ENCODE measurements at places on chromosomes 1 and 21.

DNA sequence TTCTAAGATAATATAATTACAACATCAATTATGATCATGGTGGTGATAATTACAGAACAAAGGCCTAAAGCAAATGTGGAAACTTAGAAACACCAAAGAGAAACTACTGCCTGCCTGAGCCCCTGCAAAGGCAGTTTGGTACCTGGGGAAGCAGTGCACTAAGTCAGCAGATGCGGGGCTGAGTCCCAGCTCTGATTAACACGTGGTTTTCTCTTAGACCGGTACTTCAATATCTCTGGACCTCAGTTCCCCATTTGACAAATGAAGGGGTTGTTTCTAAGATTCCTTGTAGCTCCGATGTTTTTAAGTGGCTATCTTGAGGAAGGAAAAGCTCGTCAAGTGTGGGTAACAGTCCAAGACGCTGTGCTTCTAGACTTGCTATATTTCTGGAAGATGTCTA, 16.7 kb upstream of the PLEKHA6 start:
- no peak for DNase-seq

GRCh38 chr1:198318085-198318484, 161.3 kb downstream of the NEK7 start:
- no peak for DNase-seq

GRCh38 chr1:82110366-82111254, 309.9 kb downstream of the ADGRL2 start:
- no peak for DNase-seq

DNA sequence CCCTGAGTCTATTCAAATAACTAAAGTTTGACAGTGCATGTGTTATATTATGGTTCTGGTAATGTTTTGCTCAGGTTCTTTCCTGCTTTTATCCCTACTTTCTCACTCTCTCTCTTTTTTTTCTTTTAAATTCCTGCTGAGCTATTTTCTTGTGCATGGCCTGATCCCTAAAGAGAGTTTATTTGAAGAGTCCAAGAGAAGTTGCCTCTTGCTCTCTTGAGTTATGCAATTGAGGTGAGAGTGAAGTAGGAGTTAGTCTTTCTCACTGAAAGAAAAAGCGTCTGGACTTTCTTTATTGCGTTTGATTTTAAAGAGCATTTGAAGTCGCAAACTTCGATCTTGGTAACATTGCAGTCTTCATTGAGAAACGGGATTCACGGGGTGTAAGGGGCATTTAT, 136.2 kb upstream of the RAVER2 start:
- no peak for DNase-seq

GRCh38 chr1:85397490-85398032, 67.4 kb downstream of the DDAH1 start:
- DNase-seq: no peak

GRCh38 chr1:231757101-231757404, 130.5 kb downstream of the DISC1 start:
- no peak for DNase-seq

DNA sequence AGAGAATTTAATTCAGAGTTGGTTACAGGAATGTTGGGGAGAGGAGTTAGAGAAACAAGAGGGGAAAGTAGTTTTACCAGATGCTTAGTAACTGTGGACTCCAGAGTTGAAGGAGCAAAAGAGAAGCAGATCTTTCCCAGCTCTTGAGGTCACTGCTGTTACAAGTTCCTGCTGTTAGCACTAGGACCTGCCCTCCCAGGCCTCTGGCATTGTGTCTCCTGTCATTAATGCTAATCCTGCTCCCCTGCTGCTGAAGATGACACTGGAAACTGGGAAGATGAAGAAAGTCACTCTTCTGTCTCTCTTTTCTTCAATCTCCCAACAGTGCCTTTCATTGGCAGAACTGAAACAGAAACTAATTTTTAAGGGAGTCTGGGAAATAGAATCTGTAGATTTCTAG, 845.6 kb downstream of the ADGRL2 start:
- DNase-seq: no peak

DNA sequence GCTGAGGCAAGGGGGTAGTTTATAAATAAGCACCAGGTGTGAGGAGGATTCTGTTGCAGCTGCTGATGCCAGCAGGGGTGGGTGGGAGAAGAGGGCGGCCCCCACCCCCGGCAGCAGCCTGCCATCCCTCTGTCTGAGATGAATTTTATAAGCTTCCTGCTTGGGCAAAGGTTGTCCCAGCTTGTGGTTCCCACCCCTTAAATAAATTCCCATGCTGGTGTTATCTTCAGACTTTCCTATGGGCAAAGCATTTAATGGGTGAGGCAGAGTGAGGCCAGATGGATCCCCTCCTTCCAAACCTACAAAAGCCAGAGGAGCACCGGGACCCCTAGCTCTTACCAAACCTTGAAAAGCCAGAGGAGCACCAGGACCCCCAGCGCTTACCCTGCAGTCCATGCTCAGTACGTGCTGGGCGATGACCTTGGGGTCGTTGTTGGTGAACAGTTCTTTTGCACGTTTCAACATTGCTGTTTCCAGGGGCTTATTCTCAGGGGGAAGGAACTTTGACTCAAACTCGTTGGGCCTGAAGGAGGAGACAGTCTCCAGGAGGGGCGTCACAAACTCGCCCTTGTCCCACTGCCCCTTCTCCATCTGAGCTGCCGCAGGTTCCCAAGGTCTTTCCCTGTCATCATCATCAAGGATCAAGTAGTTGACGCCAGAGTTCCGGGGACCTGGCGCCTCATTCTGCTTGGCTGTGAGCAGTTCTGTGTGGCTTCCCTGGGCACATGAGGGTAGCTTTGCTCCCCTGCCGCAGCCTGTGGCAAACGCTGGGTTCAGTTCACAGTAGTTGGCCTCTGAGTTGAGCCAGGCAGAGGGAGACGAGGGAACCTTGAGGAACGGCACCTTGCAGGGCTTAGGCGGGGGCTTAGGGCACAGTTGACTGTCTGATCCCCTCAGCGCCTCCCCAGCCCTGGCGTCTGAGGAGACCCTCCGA, 99.5 kb downstream of the BCAR3 start:
- DNase-seq: no peak

DNA sequence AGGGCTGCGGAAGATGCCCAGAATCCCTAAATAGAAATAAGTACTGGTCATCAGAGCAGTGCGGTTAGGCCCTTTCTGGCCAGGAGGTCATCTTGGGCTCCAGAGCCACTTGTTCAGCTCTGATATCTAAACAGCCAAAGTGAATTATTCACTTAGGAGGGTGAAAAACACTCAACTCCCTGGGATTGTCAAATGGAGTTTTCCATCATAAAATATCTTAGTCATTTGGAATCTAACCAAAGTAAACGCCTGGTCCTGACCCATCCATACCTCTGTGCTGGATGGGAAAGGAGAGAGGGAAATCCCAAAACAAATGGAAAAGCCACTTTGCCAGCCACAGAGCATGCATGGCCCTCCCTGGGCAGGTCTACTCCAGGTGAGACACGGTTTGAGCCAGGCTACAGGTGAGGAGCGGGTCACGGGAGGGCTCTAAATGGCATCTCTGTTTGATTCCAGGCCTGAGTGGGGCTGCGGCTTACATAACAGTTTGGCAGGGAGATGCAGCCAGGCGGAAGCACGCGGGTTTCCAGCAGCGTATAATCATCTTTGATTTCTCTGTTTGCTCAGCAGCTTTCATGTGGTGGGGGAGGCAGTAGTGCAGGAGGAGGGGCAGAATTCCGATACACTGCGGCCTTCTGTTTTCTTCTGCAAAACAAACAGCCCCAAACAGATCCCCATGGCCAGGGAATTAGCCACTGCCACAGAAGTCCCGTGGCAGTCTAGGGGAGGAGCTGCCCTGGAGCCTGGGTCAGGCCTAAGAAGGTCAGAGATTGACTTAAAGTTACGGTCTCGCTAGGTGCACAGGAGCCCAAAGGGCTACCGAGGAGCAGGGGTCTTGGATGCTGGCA, 59.1 kb upstream of the ZNF648 start:
- DNase-seq: no peak

DNA sequence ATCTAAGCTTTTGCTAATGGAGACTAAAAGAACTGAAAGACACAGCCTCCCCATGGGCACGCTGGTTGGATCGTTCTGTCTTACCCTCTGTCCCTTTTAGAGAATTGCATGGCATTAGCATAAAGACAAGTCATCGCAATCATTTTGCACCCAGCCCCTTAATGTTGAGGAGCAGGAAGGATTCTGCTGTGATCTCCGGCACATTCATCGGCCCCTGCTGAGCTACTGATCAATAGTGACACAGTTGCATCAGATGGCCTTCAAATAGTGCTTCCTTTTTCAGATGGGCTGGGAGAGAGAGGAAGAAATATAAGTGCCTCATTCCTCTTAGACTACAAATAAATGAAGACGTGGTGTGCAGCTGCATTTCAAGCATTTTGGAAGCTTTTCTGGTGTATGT, 75.4 kb downstream of the NOS1AP start:
- DNase-seq: no peak

- no peak for DNase-seq
These were observed 1.7 kb upstream of the PBX1 start for GRCh38 chr1:164557270-164557669.

DNA sequence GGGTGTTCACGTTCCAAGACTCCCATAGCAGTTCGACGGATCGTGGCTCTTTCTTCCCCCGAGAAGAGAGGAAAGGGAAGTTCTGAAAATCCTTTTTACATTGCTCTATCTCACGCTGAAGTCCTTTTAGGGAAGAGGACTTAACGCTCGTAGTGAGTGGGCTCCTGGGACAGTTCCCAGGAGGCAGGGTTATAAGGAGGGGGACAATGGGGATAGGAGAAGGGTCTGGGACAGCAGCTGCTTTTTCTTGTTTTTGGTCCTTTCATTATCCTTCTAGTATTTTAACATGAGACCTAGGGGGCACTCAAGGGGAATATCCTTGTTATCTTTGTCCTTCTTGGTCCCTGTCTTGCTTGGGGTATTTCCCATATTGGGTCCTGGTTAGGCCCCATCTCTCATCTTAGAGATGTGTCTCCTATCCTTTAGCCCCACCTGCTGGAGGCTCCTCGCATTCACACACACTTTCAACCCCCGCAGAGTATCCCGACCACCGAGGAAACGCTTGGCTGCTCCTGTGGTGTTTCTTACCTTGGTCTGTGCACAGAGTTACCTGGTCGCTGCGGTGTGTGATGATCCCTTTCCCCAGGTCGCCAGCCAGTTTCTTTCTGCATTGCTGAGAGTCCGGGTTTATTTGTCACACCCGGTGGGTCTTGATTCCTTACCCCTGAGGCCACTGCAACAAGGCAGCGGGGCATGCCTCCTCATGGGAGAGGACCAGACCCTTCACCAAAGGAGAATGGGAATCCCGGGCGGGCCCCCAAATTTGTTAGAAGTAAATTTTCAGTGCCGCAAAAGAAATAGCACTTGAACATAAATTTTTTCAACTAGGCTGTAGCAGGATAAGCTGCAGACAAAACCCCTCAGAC, 29.7 kb downstream of the SCCPDH start:
- DNase-seq: peak; percentile 18

DNA sequence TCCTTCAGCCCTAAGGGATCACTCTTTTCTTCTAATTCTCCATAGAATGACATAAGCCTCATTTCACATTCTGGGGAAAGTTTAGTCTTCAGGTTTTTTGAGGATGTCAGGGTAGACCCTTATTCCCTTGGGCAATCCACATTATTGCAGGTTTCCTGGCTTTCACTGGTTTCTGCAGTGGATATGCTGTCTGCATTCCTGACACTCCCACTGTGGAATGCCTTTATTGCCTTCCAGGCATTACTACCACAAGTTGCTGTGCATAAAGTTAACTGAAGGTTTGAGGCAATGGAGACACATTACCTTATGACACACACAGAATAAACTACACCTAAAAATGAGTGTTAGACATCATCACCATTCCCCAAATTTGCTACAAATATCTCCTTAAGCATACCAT, 12.7 kb downstream of the FASLG start:
- no peak for DNase-seq

DNA sequence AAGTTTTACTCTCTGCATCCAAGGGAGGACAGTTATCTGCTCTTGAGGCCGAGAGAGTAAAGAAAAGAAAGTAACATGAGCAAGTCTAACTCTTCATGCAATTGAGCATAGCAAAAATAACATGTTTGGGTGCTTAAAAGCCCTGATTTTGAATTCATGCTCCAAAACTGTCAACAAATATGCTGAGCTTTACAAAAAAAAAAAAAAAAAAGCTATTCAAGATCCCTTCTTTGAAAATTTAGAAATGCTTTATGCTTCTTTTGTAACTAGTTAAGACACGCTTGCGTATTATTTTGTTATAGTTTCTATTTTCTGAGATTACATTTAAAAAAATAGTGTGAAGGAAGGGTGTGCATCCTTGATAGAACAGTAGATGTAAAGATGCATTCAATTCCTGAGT, 1733.0 kb downstream of the MRPL39 start:
- no peak for DNase-seq

GRCh38 chr1:31218705-31219104, 21.0 kb downstream of the NKAIN1 start:
- DNase-seq: no peak

- DNase-seq: no peak
These were observed 28.6 kb upstream of the NADK start for GRCh38 chr1:1806890-1807289.

DNA sequence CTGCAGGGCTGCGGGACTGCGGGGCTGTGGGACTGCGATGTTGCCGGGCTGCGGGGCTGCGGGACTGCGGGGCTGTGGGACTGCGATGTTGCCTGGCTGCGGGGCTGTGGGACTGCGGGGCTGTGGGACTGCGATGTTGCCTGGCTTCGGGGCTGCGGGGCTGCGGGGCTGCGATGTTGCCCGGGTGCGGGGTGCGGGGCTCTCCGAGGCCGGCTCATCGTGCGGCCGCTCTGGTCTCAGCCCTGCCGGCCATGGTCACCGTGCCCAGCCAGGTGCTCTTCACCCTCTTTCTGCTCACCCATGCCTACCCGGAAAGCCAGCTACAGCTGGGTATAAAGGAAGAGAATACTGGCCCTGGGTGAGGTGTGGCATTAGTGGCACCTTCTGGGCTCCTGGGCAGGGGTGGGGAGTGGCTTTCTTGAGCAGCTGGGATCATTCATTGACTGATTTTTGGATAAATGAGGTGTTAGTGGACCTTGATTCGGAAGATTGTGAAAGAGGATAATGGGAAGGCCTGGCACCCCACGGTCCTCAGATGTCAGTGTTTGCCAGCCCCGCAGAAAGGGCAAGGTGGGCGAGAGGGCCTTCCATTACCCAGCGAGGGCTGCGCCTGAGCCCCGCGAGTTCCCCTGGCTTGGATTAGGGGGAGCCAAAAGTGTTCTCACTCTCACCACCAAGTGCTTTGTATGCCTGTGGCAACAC, 36.3 kb downstream of the COQ8A start:
- no peak for DNase-seq

GRCh38 chr1:197927908-197928665, 10.9 kb downstream of the LHX9 start:
- no peak for DNase-seq

DNA sequence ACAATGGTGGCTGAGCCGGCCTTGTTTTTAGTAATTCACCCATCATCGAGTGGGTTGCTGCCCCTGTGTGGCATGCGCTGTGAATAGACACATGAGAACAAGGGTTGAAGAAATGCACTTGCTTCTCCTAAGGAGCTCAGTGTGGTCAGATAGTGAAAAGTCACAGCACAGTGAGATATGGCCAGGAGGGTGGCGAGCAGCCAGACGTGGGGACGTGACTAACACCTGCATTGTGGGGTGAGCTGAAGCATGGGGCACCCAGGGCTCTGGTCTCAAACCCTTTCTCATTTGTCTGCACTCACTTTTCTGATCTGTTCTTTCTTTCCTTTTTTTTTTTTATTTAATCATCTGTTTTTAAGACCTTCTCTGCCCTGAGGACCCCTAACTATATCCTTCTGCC, 13.5 kb downstream of the MTARC1 start:
- DNase-seq: no peak
